Effector CD8-positive, alpha-beta T cell (primary cell): ENCODE measurements at places on chromosomes 16 and 17.

DNA sequence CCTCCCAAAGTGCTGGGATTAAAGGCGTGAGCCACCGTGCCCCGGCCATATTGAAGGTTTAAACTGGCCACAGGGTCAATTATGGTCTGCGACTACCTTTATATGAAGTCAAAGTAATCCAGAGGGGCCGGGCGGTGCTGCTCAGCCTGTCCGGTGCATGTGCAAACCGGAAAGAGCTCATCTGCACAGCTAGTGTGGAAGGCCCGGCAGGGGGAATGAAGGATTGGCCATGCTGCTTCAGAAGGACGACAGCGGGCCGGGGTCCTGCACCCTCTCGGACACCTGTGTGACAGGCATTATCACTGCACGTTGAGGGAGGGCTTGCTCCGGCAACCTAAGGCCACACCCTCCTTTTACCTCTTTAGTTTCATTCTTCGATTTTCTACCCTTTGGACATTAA lies 23.6 kb downstream of the TMEM204 start:
- no peak for DNase-seq

DNA sequence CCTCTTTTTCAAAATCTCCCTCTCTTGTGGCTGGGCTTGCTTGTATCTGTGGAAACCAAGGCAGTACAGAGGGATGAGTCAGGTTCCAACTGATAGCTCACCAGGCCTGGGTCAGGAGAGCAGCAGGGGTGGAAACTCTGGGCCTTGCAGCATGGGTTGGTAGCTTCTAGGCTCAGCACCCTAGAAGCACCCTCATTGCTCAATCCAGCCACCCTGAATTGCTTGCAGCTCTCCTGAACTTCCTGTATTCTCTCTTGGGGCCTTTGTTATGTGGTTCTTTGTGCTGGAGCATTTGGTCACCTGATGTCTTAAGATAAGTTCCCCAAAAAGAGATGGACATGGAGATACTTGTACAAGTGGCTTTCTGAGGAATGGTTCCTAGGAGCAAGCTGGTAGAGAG lies 169.4 kb downstream of the IRX5 start:
- DNase-seq = no peak

DNA sequence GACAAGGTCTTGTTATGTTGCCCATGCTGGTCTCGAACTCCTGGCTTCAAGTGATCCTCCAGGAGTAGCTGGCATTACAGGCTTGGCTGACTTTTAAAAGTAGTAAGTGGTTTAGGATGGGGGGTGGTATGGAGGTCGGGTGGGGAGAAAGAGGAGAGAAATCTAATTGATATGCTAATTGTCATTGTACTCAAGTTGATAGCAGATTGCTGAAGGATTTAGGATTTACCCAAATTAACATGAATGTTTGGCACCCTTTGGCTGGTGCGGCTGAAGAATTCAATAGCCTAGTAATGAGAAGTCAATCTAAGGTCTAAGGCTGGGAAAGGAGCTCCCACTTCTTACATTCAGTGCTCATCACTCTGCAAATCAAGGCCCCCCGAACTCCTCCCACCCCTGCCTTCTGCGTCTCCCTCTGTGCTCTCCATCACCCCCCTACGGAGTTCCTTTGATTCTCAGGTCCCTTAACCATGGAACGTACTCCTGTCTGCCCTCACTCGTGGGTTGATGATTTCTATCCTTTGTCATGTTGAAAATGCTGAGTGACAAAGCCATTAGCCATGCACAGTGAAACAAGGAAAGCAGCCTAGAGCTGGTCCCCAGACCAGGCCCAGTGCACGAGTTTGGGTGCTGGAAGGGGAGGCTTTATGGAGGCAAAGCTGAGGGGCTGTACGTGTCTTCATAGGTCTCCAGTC lies 17.3 kb downstream of the CDH13 start:
- no peak for DNase-seq

DNA sequence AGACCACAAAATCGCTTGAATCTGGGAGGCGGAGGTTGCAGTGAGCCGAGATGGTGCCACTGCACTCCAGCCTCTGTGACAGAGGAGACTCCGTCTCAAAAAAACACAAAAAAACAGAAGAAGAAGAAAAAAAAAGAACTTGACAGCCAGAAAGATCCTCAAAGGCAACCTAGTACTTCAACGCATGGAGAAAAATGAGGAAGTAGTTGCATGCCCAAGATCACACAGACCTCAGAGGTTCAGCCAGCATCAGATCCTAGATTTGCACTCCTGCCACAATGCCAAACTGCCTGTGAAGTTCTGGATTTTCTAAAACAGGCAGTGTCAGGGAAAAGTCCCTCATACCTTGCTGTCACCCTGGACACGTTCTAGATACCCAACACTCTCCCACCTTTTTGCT lies 1.5 kb downstream of the ATPAF2 start:
- no peak for DNase-seq

GRCh38 chr16:3949946-3950342 lies 69.4 kb upstream of the CREBBP start:
- DNase-seq = no peak

DNA sequence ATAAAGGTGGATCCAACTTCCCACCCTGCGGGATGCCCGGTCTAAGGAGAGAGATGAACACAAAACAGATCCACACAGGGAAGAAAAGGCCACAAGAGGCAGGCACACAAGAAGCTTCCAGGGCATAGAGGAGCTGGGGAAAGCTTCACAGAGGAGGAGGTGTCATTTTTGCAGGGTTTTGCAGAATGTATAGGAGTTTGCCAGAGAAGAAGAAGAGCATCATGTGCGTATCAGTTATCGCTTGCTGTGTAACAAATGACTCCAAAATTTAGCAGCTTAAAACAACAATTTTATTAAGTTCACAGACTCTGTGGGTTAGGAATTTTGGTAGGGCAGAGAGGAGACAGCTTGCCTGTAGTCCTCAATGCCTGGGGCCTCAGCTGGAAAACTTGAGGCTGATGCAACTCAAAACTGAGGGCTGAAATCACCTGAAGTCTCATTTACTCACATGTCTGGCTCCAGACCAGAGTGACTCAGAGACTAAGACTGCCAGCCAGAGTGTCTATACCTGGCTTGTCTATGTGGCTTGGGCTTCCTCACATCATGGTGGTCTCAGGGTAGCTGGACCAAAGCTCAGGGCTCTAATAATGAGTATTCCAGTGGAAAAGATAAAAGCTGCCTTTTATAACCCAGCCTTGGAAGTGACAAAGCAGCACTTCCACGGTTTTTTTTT lies 33.9 kb upstream of the ZNF423 start:
- no peak for DNase-seq

DNA sequence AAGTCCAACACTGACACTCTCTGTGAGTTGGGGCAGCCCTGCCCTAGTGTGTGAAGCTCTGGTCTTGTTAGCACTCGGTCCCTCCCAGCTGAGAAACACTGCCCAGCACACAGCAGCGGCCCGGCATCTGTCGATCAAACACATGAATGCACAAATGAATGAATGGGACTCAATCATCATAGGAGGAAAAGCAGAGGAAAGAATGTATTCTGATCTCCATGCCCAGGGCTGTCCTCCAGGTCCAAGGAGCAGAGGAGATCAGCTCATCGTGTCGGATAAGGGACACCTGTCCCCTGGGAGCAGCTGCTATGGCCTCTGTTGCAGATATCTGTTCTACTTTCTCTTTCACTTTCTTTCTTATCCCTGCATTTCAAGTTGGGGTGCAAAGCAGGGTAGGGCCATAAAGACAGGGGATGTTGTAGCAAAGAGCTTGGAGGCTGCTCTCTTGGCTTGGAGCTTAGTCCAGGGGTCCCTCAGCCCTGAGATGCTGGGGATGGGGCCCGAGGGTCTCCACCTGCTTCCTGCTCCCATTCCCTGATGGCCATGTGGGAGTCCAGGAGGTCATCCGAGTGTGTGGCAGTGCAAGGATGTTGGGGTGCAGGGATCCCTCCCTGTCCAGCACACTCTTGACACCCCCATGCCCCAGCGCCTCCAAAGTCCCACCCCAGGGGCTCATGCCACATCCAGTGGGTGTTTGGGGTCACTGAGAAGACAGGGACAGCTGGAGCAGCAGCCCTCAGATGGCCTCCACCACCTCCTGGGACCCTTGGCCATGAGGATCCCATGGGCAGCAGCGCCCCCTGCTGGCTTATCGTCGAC lies 88.2 kb downstream of the IRF8 start:
- peak; percentile 37 for DNase-seq

DNA sequence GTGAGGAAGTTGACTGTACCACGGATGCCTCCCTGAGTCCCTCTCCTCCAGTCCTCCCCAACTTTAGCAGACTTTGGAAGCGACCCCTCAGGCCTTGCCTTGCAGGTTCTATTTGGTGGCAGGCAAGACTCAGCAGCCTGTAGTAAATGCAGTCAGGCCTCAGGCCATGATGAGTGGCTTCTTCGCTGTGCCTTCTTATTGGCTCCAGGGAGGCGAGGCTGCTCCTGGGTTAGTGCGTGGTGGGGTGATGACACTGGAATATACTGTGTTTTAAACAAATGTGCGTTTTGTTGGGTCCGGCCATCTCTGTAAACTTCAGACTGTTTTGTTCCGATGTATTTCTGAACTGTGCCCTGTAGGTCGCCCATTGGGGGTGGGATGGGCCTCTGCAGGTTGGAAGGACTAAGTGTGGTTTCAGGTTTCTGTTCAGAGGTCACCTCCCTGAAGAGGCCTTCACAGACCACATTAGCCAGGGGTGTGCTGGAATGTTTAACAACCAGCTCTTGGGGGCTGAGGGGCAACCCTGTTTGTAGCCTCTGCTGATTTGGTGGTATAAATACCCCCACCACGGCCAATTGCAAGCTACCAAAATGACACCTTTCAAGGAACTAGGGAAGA lies 62.5 kb downstream of the CYLD start:
- DNase-seq = no peak
